ENCODE measurements at places on chromosomes 4 and X.

DNA sequence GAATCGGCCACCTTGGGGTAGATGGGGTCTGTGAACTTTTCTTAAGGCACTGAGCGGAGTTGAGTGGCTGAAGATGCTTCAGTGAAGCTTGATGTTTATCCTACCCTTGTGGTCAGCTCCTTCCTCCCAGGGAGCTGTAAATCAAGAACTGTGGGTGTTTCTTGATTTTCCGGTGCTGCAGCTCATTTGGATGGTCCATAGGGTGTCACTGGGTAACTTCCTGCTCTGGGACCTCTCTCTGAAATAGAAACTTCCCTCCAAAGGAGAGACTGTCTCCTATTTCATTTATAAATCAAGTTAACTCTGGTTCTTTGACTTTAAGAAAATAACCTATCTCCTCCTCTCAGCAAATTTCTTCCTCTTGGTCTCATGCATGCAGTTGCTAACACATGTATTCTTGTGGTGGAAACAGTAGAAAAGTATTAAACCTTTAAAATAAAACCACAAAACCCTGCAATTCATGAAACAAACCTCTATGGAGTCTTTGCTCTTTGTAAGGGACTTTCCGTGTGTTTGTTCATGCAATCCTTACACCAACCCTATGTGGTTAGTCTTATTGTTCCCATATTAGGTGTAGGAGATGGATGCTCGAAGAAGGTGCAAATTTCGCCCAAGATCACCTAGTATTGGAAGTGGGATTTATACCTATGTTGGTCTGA, 110.3 kb downstream of the SHROOM3 start:
- DNase-seq = no peak

- no peak for DNase-seq
Observed at GRCh38 chr4:85815796-85816459, 341.0 kb downstream of the ARHGAP24 start.

GRCh38 chr4:121720109-121720508, 23.3 kb upstream of the ANXA5 start:
- DNase-seq = no peak

DNA sequence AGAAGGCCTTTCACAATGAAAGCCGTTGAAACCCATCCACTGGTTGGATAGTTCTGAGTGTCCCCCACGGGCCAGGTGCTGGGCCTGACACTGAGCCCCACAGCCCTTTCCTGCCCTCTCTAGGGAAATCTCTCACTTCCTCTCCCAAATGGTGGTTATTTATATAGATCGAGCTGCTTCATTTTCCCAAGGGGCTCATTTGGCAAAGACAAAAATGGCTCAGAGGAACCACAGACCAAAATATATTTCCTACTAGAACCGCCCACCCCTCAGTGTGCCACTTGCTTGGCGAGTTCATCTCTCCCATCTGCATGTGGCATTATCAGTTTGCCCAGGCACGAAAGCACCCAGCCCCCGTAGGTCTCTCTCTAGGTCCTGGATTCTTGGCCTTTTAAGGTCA, 53.3 kb upstream of the STIM2 start:
- no peak for DNase-seq

GRCh38 chrX:10781847-10782530, 161.6 kb upstream of the MID1 start:
- no peak for DNase-seq

DNA sequence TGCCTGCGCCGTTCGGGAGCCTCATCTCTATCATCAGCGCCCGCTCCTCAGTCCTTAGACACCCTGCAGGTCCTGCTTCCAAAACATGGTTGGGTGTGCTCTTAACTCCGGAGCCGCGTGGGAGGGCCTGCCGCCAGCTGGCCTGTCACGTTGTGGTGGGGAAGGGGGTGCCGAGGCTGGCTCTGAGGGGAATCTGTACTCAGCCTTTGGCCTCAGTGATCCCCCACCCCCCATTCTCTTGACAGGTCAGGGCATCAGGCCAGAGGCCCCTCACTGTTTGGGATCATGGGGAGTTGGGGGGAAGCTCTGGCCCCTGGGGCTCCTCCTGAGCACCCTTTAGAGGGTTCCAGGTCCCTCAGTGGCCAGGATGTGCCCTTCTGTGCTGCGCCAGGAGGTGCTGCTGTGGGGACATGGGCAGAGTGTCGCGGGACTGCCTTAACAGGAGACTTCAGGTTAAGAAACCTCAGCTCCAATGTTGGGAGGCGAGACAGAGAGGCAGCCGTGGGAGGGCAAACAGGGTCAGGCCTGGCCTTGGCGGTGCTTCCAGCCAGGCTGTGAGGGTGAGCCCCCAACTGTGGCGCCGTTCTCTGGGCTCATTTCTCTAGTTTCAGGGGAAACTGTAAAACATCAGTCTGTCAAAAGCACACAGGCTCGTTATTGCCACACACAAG, 33.5 kb downstream of the TRMT44 start:
- DNase-seq = no peak

- peak; percentile 52 for DNase-seq
Observed at GRCh38 chr4:12041828-12042227, 613.1 kb upstream of the HS3ST1 start.

DNA sequence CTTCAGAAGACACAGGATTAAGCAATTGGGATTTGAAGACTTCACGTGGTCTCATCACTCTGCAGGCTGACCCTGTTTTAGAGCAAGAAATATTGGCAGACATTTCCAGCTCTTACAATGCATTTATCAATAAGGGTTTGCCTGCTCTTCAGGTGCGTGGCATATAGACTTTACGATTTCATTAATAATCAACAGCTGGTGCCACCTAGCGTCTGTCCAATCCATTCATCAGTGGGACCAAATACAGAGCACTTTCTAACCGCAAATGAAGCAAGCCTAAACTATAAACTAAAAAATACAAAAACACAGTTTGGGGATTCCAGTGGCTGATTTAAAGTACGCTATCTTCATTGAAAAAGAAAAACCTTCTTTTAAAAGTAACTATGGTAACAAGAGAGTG, 125.4 kb upstream of the DMD start:
- DNase-seq = peak; percentile 29

GRCh38 chrX:25344161-25344936, 328.6 kb upstream of the ARX start:
- DNase-seq = peak; percentile 70

- DNase-seq = no peak
Observed at GRCh38 chr4:137700751-137701150, 168.5 kb upstream of the PCDH18 start.

DNA sequence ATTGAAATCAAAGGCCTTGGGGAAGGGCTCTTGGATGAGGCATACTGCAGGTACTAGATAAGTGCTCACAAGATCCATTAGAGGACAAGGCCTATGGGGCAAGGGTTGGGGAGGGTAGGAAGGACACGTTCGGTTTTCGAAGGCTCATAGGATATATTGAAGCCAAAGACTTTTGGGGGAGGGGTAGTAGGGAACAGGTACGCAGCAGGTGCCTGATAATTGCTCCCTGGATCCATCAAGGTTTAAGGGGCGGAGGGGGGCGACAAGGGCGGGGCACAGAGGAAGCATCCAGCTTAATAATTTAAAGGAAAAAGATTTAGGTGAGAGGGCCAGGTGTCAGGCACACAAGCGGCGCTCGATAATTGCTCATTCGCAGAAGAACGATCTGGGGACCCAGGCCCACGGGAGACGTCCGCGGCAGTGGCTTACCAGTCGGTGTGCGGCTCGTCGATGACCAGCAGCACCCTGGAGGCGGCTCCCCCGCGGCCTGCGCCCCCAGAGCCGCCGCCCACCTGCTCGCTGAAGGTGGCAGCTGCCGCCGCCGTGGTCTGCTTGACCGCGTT, 653 bp downstream of the SYN1 start:
- no peak for DNase-seq

DNA sequence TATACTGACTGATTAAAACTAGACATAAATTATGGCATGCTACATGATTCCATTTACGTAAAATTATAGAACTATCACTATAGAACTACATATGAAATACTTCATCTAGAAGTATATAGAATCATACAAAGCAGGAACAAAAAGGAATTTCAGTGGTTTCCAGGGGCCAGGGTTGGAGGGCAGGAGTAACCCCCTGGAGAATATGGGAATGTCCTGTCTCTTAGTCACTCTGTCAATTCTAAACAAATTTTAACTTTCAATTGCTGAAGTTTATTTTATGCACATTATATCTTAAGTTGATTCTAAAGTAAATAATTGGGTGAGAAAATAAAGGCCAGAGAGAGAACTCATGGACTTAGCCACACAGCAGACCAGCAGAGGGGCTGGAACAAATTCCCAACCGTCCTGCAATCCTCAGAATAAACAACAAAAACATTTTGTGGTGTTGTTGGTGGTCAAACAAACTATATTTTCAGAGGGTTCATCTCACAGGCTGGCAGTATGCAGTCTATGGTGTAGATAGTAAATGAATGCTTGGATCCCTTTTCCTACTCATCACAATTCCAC, 476.9 kb upstream of the SLIT2 start:
- no peak for DNase-seq

DNA sequence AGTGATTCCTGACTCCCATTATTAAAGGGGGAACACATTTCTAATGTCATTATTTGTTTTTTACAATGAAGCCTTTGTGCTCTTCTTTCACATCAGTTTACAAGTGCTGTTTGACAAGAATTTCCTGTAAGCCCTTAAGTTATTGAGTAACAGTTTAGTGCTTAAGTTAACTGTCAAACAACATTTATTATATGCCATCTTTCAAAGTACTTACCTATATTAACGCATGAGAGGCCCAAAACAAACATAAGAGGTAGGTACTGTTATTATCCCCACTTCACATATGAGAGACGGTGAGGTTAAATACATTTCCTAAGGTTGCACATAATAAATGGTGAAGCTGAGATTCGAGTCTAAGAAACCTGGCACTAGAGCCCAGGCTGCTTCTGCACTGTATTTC, 56.0 kb upstream of the MAGED1 start:
- DNase-seq = no peak

DNA sequence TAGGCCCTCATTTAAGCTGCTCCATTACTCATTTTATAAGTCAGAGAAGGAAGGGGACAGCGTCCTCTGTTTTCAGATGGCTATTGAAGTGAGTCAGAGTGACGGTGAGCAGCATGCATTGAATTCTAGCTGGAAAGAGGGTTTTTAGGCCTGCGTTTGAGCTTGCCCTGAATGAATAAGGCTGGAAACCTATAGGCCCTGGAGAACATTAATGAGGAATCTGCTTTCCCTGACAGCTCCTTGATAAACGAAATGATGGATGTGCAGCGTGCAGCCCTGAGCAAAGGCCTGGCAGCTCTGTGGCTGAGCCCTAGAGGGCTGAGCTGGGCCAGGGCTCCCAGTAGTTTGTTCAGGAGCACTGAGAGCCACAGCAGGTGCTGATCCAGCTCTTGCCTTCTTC, 33.4 kb downstream of the TBL1X start:
- DNase-seq = no peak

- DNase-seq = no peak
Observed at GRCh38 chr4:23333946-23334878, 555.6 kb downstream of the PPARGC1A start.

DNA sequence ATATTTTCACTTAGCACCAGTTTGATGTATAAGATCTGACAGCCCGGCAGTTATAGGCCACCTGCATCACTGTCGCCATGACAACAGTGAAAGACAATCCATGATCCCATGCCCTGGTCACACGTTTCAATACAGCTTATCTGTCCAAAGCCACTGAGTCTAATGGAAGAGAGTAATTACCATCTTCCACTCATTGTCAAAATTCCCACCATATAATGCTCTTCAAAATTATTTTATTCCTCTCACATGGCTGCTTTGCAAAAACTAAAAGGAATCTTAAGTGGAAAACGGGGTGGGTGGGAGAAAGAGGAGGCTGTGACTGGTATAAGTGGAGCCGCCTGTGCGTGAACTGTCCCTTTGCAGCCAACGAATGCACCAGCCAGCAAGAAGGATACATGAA, 44.2 kb downstream of the MAML3 start:
- no peak for DNase-seq

DNA sequence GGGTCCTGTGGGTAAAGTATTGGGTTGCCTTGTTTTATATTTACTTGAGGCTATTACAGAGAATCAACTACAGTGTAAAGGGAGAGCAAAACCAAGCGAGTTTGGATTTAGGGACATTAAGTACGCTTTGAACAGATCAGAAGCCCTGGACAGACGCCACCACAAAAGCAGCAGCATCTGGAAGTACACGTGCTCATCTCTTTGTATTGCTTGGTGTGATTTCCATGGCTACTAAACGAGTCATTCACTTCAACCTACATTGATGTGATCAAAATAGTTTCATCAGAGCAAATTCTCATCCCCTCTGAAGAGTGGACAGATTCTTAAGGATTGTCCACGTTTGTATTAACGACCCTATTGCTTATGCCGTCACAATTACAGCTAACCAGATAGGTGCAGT, 85.1 kb downstream of the SORBS2 start:
- no peak for DNase-seq

GRCh38 chr4:71004281-71004851, 10.9 kb downstream of the DCK start:
- DNase-seq = peak; percentile 39

GRCh38 chrX:111360839-111361238, 51.2 kb downstream of the DCX start:
- DNase-seq = no peak

GRCh38 chr4:86950831-86951525, 16.2 kb downstream of the AFF1 start:
- DNase-seq = no peak

- no peak for DNase-seq
Observed at GRCh38 chr4:182062458-182062857, 180.7 kb upstream of the TENM3 start.

DNA sequence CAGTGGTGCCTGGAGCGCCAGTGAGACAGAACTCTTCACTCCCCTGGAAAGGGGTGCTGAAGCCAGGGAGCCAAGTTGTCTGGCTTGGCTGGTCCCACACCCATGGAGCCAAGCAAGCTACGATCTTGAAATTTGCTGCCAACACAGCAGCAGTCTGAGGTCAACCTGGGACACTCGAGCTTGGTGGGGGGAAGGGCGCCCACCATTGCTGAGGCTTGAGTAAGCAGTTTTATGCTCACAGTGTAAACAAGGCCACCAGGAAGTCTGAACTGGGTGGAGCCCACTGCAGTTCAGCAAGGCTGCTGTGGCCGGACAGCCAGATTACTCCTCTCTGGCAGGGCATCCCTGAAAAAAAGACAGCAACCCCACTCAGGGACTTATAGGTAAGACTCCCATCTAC, 149.5 kb downstream of the EDA2R start:
- DNase-seq = no peak

DNA sequence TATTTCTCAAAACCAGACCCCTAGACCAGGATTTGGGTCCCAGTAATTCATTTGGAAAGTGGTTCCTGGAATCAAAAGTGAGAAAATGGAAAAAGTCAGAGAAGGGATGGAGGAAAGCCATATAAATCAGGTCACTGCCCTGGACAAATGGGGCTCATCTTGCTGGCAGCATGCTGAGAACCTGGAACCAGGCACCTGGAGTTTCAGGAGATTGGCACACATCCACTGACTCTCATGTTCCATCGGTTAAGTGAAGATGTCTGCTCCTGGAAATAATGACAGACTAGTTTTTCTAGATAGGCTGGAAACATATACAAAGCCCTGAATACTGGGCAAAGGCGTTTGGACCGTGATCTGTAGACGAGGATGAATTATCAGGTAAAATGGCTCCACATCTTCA, 163.6 kb upstream of the HS3ST1 start:
- DNase-seq = no peak

GRCh38 chr4:4781936-4782707, 77.3 kb upstream of the MSX1 start:
- no peak for DNase-seq

Data from D341Med (cell line).